HT1080 (cell line): ENCODE measurements at places on chromosomes 5 and 9. TPM values are rescaled to one million over a fixed set of nuclear protein-coding genes. Genes with fewer than 3 reads are reported as not detected.

- DNase-seq = no peak
Observed at GRCh38 chr5:62585306-62585705, 6.7 kb downstream of the LRRC70 start.

GRCh38 chr9:32782476-32783167 lies 718 bp upstream of the TMEM215 start:
- no peak for DNase-seq

- peak; percentile 53 for DNase-seq
Observed at GRCh38 chr5:171295299-171295698, 13.7 kb upstream of the TLX3 start.

GRCh38 chr9:95508242-95508967 lies 8.4 kb downstream of the PTCH1 start:
- no peak for DNase-seq

GRCh38 chr9:30127371-30127770 lies 2257.1 kb upstream of the ACO1 start:
- no peak for DNase-seq

DNA sequence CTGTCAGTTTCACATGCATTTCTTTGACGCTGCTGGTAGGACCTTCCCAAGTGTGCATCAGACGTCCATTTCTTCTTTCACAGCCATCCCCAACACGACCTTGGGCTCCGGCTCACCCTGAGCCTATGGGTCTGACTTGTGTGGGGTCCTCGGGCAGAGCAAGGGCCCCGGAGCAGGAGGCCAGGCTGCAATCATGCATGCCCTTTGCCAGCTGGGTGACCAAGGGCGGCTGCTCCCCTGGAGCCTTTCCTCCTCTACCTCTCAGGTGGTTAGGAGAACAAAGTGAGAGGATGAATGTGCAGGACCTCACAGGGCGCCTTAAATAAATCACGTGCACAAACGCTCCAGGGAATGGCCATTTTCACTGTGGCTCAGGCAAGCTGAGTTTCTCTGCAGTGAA lies 33.2 kb downstream of the TERT start:
- no peak for DNase-seq

- peak; percentile 73 for DNase-seq
Observed at GRCh38 chr5:72465601-72466563, 41.3 kb downstream of the ZNF366 start.

The SEMA5A gene
- 1.8 and 2.7 TPM in 2 replicates for total RNA-seq

DNA sequence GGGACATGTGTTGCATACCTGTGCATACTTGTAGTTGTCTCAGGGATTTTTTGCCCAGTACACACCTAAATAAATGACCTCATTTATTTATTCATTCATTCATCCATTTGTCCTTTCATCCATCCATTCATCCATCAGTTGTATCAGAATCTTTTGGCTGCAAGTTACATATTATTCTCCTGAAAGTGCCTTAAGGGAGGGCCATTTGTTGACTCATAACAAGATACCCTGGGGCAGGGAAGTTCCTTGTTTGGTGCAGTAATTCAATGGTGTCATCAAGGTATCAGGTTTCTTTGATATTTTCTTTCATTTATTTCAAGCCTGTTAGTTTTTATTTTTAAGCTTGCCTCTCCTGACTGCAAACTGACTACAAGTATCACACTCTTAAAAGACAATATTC lies 597.9 kb upstream of the TLE4 start:
- DNase-seq = peak; percentile 63

The CSF1R gene
- total RNA-seq = 2.3 and 3.9 TPM in 2 replicates

DNA sequence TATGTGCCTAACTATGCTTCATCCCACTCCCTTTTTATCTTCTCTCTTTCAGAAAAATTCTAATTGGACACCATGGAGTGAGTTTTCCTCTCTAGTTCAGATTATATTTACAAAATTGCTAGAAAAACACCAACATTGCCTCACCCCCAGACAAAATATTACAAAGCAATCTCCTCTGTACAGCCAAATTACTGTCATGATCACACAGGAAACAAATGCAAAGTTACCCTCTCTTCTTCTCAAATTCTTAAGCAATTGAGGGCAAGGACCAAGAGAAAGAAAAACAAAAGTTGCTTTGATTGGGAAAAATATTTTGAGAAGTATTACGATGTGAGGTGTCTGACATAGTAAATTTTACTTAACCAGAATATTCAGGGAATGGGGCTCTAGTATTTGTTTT lies 30.8 kb upstream of the ABCA1 start:
- no peak for DNase-seq
